ENCODE measurements at places on chromosomes 6 and 20.

DNA sequence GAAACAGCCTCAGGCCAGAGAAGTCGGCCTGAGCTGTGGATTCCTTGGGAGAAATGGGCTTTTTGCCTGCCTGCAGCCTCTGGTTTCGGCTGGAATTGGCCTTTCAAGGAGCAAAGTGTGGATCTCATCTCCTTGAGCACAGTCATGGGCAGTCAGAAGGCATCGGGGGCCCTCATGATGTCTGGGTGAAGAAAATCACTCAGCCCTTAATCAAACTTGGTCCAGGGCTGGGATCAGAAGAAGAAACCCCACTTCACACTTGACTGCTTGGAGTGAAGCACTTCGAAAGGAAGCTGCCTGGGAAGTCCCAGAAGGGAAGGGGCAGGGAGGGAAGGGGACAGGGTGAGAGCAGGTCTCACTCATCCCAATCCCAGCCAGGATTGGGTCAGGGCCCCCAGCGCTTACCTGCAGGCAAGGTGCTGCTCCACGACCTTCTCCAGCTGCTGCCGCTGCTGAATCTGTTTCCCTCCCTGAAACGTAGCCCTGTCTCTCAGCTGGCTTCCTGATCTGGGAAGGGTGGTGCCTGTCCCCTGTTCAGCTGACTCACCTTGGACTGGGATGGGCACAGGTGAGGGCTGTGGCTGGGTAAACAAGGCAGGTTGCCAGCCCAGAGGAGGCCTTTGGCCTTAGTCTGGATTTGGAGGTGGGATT is at the start of gene SDCBP2:
SDCBP2 (minus strand) TSS at position 460 of the 651 bp plus-strand sequence. CDS start 8,723 bp downstream, outside the sequence.
- no peak for DNase-seq

GRCh38 chr20:58993332-58994248 is 12.5 kb downstream of the NELFCD start:
- DNase-seq = no peak

GRCh38 chr6:124131259-124131658 is 327.6 kb downstream of the NKAIN2 start:
- DNase-seq = no peak

- no peak for DNase-seq
These were observed 36.8 kb downstream of the PMEPA1 start for GRCh38 chr20:57672953-57673575.

GRCh38 chr6:27149150-27149549 is 98.4 kb upstream of the PRSS16 start:
- DNase-seq = no peak

- no peak for DNase-seq
These were observed 150.6 kb downstream of the RPS12 start for GRCh38 chr6:132964868-132965382.

DNA sequence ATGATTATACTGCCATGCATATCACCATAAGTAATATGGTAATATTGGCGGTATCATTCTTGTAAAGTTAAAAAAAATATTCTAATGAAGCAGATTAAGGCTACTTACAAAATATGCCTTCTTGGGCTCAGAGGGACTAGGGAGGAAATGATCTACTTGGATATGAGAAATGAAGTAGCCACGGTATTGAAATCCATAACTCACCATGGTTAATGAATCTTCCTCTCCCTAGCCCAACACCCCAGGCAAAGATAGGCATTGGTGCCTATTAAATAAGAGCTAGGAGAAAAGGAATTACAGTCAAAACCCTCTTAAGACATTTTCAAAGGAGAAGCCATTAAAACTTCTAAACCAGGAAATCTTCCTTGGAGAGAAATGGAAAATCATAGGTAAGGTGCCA is 280.5 kb downstream of the TFAP2B start:
- DNase-seq = no peak

DNA sequence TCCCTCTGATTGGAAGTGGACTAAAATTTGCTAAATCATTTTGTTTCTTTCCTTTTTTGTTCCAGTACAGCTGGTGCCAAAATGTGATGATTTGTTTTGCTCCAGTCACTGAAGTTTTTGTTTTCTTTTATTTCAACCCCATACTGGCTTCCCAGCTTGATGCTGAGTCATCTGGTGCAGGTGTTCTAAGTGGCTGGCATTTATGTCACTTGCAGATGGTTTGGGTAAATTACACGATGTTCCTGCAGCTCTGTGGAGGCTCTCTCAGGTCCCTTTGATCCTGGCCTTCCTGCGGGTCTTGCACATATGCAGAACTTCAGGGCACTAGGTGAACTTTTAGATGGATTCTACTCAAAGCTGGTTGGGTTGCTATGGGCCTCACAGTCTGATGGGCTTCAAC is 577.7 kb downstream of the HAO1 start:
- DNase-seq = no peak

- DNase-seq = no peak
These were observed 144.8 kb upstream of the FOXA2 start for GRCh38 chr20:22729180-22729579.

Data from CD8-positive, alpha-beta T cell (primary cell).